ENCODE measurements at places on chromosomes 3 and 15.
A peak's percentile ranks its signal among the peaks of the same experiment; 100 is the strongest.

- peak; percentile 55 for DNase-seq
These were observed 27.5 kb upstream of the CFAP161 start for GRCh38 chr15:81106560-81106959.

DNA sequence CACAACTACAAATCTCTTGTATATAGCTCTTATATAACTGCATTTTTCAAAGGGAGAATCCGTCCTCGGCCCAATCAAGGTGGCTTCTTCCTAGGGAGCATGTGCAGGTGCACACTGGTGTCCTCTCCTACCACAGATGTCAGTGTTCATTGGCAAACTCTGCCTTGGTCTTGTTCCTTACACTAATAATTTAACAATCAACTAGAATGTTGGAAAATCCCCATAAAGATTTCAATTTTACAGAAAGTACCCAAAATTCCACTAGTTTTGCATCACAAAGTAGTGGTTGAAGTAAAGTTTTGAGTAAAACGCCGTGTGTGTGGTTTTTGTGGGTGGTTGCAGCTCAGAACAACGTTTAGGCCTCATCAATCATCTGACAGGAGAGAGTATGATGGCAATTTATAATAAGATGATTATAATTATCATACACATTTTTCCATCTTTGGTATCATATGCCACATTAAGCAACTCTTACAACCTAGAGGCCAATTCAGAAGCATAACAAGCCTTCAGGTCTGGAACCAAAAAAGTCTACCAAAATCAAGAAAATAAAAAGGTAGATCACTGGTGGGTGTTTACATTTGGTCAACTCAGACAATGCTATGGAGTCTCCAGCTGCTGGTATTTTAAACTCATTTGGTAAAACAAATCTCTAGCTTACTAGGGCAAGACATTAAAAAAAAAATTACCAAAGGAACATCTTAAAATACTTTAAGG lies 128.9 kb upstream of the BHLHE40 start:
- no peak for DNase-seq

- DNase-seq = no peak
These were observed 14.6 kb downstream of the NUDT16 start for GRCh38 chr3:131396170-131396569.

DNA sequence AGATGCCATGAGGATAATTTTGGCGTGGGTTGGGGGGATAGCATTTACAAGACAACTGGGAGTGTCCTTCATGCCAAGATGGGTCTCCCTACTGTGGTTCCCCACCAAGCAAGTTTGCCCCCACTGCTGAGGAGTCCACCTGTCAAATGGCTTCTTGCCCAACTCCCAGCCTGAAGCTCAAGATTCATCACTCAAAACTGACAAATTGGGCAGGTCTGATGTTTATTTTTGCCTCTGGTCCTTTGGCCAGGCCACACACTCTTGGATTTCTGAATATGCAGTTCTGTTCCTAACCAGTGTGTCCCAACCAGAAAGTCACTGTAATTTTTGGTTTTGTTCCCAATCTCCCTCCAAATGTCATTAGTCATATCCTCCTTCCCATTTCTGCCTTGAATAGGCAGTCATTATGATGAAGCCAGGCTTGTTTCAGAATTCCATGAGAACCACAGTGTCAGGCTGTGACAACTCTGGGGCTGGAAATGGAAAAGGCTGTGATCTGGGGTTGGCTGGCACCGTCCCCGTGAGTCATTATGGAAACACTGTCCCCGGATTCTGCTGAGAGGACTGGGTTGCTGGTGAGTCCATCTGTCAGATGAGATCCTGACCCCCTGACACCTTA lies 29.3 kb upstream of the MEF2A start:
- no peak for DNase-seq

- no peak for DNase-seq
These were observed 95.7 kb upstream of the C3orf80 start for GRCh38 chr3:160129459-160130061.

- no peak for DNase-seq
These were observed 74.4 kb downstream of the DLG1 start for GRCh38 chr3:197224034-197224444.

DNA sequence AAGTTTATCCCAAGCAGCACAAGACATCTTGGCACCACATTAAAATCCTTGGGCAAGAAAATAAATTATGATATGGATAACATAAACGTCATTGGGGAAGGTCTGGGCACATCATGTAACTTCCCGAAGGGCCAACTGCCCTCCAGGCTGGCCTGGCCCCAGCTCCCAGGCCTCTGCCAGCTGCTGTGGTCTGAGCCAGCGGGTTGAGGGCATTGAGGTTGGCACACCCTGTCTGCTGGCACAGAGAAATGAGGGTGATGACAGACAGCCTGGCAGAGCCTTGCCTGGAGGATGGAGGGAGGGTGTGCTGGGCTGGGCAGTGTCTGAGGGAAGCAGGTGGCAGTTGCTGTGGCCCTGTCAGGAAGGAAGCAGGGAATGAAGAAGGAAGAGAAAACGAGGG lies 3.3 kb upstream of the RBSN start:
- DNase-seq = no peak

- no peak for DNase-seq
These were observed 328.2 kb downstream of the TIGIT start for GRCh38 chr3:114622001-114622400.

GRCh38 chr3:13317596-13318320 lies 102.4 kb downstream of the NUP210 start:
- no peak for DNase-seq

GRCh38 chr3:151900460-151900859 lies 27.0 kb downstream of the SUCNR1 start:
- DNase-seq = no peak

GRCh38 chr3:152780553-152780952 lies 54.4 kb upstream of the P2RY1 start:
- no peak for DNase-seq

DNA sequence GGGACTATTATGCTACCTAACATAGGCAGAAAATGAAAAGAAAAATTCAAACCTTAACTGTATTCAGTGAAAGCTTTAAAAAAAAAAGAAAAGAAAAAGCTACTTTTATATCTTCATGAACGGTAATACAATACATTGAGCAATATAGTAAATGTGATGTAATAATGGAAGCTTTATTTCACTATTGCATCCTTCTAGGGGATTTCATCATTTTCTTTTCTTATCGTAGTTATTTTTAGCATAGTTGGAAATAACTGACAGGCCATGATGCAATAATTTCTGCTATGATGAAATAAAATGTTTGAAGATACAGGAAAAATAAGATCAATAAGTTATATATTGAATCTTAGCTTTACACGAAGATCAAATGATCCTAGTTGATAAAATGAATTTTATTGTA lies 40.3 kb upstream of the ZCWPW2 start:
- no peak for DNase-seq

GRCh38 chr15:64149893-64150578 lies 1.5 kb upstream of the SNX22 start:
- no peak for DNase-seq

DNA sequence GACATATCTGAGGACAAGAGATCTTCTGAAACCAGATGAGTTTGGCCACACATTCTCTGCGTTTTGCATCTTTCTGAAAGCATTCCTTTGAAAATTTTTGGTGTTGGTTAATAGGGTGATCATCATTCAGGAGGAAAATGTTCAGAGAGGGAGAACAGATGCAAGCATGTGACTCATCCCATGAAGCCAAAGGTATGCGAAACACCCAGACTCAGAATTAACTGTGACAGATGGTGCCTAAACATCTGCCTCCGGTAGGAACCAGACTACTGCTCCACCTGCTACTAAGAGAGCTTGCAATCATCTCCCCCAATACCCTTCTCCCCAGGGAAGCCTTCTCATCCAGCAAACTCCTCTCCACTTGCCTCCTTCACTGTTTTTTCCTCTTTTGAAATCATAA lies 46.2 kb downstream of the TRIM69 start:
- DNase-seq = no peak

DNA sequence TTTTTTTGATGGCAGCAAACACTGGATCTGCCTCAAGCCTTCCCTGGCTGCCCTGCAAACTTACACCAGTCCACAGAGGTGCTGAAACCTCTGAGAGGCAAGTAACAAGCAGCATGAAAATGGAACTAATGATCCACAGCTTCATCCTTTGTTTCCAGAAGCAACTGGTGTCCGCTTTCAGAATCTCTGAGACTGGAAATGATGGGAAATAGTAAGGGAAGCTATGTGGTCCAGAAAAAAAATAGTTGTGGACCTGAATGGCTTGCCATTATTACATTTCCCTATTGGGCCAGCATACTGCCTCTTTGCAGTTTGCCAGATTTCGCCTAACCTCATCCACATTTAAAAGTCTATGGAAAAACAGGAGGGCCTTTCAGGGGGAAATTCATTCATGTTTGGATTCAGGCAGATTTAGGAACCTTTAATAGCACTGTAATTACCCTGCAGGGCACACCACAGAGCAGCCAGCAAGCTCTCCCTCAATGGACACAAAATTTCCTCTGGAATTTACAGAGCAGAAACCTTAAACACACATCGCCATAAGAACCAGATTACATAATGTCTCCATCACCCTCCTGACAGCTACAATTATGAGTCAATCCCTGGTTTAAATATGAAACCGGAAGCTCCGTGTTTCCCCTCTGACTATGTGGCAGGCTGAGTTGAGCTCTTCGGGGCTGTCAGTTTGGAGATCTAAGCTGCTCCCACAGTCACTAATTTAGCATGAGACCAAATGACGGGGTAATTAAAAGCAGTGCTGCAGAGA lies 134.4 kb downstream of the TMCO5A start:
- DNase-seq = no peak

- DNase-seq = no peak
These were observed 17.5 kb upstream of the HACD2 start for GRCh38 chr3:123602325-123602724.

- no peak for DNase-seq
These were observed 39.3 kb downstream of the SLITRK3 start for GRCh38 chr3:165156757-165157420.

GRCh38 chr15:51861557-51862359 lies 32.3 kb downstream of the TMOD3 start:
- no peak for DNase-seq

- no peak for DNase-seq
These were observed 273.3 kb upstream of the ICE2 start for GRCh38 chr15:60751985-60752952.

- peak; percentile 97 for DNase-seq
These were observed at the start of gene NDUFB4 for GRCh38 chr3:120596116-120596852. NDUFB4 (plus strand) TSS chr3:120596336; CDS start chr3:120596360, 24 bp downstream.
